ENCODE measurements at places on chromosomes 4 and X. TPM values are rescaled to one million over a fixed set of nuclear protein-coding genes. Genes with fewer than 3 reads are reported as not detected.

The UGT2B7 gene
- not detected for total RNA-seq

The CT45A5 gene
- total RNA-seq, result not detected

The PABPC5 gene
- 1.8 TPM for total RNA-seq

The CXCL9 gene
- total RNA-seq, result not detected

The TAF7L gene
- 0.98 TPM for total RNA-seq

The ATP8A1 gene
- total RNA-seq, result 7.5 TPM

The XAGE1A gene
- not detected for total RNA-seq

Measured in fibroblast of the aortic adventitia (primary cell).